ENCODE measurements at places on chromosomes 6 and 20.

DNA sequence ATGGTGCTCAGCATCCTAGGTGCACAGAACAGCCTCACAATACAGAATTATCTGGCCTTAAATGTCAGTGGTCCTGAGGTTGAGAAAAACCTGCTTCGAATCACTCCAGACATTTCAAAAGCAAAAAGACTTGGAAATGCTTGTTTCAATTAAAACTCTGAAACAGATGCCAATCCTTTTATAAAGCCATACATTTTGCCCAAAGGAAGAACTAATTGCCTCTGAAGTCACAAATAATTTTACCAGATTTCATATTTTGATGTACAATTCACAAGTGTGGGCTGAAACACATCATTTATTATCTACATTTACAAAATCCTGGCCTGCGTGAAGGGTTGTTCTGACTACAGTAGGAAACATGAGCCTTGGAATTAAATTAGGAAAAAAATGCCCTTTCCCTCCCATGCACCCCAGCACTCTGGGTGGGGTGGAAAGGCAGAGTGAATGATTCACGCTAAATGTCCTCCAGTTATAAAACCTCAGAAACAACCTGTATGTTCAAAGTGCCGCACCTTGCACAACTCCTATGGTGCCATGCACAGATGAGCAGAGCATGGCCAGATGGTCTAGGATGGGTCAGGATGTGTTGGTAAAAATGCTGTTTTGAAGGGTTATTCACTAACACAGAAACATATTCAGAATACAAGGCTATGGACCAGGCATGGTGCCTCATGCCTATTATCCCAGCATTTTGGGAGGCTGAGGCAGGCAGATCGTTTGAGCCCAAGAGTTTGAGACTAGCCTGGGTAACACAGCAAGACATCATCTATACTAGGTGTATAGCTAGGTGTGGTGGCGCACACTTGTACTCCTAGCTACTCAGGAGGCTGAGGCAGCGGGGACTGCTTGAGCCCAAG, 87.0 kb downstream of the ZMYND8 start:
- no peak for DNase-seq

- DNase-seq, result no peak
Observed at GRCh38 chr6:10491463-10491862, 29.7 kb upstream of the GCNT2 start.

DNA sequence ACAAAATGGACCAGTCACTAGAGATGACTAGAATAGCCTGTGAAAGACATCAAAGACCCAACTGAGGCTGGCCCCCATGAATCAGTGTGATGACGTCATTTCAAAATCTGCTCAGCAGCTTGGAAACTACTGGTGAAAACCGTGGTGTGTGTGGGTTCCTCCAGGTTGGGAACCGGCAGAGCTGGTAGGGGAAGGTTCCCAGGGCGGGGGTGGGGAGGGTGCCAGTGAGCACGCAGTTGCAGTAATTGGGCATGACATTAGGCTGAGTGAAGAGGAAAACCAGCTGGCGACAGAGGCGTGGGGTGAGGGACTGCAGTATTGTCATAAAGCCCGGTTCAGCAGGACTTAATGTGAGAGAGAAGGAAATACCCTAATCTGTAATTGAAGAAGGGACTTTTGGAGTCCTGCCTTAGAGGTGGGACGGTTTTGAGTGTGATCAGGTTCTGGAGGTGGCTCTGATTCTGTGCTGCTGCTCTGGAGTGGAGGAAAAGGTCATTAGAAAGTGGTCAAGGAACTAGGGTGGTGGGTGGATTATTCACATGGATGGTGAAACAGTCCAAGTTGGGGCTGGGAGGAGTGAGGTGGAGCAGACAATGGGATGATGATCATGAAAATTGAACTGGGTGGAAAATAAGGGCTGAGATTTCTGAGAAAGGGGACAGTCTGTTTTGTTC, 52.0 kb upstream of the MTHFD1L start:
- peak; percentile 33 for DNase-seq

DNA sequence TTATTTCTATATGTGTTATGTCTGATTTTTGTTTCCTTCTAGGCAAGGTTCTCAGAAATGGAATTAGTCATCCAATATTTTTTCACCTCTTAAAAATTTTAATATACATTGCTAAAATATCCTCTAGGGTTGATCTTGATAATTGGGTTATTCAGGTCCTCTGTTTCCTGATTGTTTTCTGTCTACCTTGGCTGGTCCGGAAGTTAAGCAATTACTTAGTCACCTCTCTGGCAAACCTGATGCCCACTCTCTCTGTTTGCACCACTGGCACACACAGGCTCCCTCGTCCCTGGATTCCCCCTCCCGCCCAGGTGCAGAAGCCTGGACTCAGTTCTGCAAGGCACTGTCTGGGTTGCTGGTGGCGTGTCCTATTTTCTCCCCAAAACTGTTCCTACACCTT, 27.7 kb downstream of the CST9L start:
- no peak for DNase-seq

- no peak for DNase-seq
Observed at GRCh38 chr20:3307078-3307477, 68.1 kb upstream of the SLC4A11 start.

- no peak for DNase-seq
Observed at GRCh38 chr20:10219993-10220750, 1.5 kb downstream of the SNAP25 start.

GRCh38 chr20:62864207-62864606, 2.6 kb upstream of the TCFL5 start:
- no peak for DNase-seq

- DNase-seq, result peak; percentile 61
Observed at GRCh38 chr20:6055161-6055783, 1.4 kb upstream of the LRRN4 start.

DNA sequence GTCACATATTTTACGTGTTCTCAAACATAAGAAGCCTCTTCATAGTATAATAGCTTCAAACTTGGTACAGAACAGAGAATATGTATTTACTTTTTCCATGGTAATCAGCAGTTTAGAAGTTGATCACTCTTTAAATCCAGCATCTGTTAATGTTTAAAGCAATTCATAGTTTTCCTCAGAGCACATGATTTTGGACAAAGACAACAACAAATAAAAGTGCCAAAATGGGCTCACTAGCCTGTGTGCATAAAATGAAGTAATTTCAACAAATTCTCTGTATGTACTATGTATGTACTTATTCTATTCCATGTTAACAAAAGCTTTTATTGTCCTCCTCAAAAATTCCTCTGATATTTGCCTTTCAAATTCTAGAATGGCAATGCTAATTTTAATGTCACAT, 38.1 kb upstream of the UST start:
- DNase-seq, result no peak

DNA sequence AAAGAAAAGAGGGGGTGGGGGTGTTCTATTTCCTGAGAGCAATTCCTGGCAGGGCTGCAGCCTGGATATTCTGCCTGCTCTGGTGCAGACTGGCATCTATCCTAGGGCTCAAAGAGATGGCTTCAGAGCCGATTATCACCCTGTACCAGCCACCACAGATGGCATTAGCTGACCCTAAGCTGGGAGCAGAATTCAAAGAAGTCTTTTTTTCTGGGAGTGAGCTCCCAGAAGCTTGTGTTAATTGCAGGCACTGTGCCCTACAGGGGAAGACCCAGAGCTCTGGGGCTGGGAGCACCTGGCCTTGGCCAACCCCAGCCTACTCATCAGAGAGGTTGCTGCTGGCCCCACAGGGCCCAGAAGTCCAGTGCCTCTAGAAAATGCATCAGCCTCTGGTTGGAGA, 85.9 kb downstream of the PXDC1 start:
- DNase-seq, result no peak

DNA sequence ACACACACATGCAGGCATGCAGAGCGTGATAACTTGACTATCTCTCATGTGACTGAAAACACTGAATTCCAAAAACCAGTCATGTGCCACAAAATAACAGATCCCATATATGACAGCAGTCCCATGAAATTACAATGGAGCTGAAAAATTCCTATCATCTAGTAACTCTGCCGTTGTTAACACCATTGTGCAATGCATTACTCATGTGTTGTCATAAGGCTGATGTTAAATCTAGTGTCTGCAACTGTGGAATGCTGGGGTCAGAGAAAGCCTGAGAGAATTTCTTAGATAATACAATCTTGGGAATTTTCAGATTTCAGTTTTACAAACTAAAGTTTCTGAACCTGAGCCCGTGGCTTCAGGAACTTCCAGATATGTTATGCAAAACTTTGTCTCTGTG, 70.2 kb downstream of the LYRM4 start:
- peak; percentile 97 for DNase-seq

DNA sequence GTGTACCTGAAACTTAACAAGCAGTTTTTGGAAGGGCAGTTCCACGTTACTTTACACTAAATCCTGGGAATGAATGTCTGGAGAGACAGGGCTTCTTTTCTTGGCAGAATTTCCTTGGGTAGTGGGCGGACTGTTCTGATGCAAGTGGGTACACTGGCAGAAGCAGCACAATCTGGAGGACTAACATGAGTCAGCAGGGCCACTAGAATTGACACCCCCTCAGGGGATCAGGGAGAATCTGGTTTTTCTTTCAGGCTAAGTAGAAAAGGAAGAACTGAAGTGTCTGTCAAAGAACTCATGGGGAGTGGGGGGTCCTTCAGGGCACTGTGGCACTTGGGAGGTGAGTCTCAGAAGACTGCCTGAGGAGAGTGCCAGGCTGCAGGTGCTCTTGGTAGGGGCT, 34.6 kb downstream of the PANK2 start:
- peak; percentile 58 for DNase-seq

- DNase-seq, result no peak
Observed at GRCh38 chr20:2386516-2387179, 5.9 kb downstream of the TGM6 start.

GRCh38 chr6:5089481-5090438, 4.6 kb downstream of the PPP1R3G start:
- no peak for DNase-seq

- DNase-seq, result peak; percentile 59
Observed at GRCh38 chr6:161411265-161411944, 137.5 kb upstream of the AGPAT4 start.

- no peak for DNase-seq
Observed at GRCh38 chr6:100695445-100695844, 185.7 kb downstream of the ASCC3 start.

DNA sequence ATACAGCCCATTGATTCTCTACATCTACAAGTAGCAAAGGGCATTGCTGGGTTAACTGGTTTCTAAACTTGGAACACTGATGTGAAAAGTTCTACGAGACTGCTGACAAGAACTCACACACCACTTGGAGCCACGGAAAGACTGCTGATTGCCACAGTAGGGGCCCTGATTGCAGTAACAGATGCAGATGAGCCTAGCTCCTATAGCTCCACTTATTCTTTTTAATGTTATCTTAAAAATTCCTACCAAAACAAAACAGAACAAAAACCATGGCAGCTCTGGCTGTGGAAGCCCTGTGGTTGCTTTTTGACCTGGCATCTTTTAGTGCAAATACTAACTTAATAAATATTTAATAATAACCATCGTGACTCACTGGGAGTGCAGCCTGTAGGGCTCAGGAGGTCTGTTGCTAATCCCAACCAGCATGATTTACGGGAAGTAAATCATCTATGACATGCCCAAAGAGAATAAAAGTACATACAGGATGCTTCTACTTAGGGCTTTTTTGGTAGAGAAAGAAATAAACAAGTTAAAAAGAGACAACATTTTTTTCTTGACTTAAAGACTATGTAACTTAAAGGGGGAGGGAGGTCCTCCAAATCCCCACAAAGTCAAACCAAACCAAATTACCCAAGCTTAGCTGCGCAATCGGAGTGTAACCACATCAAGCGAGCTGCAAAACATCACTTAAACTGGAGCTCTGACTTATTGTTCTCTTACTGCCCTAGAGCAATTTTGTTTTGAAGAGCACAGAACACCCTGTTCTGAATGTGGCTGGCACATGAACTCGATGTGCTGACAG, 87.2 kb downstream of the FKBP5 start:
- peak; percentile 96 for DNase-seq

DNA sequence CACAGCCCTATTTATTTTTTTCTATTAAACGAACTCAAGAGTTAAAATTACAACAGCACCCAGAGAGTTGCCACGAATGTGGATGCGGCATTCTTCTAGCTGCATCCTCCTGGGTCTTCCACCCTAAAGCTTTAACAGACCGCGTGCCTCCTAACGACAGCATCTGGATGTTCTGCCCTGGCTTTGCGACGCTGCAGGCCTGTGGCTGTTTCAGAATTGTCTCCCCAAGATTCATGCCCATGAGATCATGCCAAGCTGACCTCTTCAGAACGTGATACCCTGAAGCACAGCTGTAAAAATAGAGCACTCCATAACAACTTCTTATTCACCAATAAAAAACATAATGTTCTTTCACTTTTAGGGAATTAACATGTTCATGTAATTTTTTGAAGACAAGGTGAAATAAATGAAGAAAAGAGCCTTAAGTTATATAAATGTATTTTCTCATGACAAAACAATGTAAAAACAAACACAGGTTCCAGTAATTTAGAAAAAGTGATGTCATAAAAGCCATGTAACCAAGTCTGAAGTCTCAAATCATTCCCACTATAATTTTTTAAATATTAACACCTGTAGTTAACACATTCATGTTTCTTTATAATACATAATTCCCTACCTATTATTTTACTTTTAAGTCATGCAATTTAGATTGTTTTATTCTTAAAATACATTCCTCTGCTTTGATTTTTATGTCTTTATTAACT, 26.5 kb downstream of the HIVEP2 start:
- no peak for DNase-seq

- DNase-seq, result peak; percentile 87
Observed at GRCh38 chr6:21005816-21006570, 471.7 kb downstream of the CDKAL1 start.

- peak; percentile 27 for DNase-seq
Observed at GRCh38 chr6:148972481-148972880, 225.7 kb downstream of the UST start.

DNA sequence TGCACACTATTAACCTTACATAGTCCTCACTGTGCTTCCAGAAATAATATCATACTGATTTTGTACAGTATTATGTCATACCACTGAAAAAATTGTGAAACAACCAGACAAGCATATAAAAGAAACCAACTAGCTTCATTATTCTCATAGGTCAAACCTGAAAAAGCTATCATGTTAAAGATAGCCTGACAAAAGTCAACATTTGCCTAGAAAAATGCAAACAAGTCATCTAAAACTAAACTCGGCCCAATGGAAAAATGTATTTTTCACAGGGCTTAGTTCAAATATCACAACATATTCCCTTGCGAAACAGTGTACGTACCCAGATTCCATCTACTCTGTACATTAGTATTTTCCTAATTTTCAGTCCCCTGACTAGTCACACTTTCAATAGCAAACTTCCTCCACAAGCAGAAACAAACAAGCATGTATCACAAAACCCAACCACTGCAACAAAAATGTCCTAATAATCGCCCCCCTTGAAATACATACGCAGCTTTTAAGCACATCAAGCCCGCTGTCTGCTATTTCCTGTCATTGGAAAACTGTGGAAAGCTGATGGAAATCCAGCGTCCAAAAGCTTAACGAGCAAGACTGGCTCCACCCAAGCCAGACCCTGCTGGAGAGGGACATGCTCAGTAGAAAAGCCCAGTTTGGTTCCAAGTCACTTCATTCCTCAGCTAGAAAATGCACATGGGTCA, 93.1 kb downstream of the EPB41L2 start:
- DNase-seq, result no peak
